ENCODE measurements at places on chromosomes 5 and 9.

DNA sequence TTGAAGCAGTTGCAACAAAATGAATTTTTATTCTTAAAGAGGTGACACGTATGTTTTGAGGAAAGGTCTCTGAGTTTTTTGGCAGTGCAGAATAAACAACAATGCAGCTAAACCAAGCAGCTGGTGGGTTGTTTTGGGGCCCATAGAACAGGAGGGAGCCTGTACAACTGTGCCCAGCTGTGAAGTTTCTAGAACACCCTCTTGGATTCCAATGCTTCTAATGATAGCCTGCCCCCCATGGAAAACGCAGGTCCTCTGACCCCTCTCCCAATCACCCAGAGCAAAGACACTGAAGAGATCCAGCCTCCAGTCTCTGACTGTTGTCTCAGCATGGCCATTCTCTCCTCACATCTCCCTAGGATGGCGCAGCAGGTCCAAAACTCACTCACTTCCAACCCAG, 150.9 kb downstream of the MARCHF11 start:
- no peak for DNase-seq

GRCh38 chr5:55498457-55498856, 36.3 kb downstream of the PLPP1 start:
- DNase-seq = no peak

DNA sequence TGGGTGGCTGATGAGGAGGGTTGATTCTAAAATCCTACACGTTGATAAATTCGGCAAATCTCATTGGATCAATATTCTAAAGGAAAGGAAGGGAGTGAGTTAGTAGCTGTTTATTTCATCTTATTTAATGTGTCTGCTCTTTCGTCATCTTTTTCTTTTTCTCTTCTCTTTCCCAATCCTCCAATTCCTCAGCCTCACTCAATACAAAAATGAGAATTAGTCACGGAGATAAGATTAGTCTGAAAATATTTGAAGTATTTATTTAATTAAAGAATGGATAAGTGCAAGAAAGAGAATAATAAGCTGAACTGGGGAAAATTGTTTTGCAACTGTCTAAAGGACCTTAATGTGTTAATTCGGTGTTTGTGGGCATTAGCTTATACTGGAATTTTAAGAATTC, 1095.1 kb downstream of the DTWD2 start:
- DNase-seq = no peak

DNA sequence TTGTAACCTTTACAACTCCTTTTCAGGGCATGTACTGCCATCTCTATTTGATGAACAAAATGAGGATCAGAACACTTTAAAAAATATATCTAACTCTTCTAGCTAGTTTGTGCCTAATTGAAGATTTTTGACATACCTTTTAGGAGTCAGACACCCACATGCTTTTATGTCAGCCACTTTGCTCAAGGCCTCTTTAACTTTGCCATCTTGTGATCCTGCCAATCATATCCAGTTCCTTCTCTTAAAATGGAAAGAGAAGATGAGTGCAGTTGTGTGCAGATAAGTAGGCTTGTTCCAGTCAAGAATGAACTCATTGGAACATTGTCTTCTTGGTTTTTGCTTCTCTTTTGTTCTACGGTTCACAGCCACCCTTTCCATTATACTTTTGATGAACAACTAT, 425.6 kb upstream of the TNC start:
- no peak for DNase-seq

DNA sequence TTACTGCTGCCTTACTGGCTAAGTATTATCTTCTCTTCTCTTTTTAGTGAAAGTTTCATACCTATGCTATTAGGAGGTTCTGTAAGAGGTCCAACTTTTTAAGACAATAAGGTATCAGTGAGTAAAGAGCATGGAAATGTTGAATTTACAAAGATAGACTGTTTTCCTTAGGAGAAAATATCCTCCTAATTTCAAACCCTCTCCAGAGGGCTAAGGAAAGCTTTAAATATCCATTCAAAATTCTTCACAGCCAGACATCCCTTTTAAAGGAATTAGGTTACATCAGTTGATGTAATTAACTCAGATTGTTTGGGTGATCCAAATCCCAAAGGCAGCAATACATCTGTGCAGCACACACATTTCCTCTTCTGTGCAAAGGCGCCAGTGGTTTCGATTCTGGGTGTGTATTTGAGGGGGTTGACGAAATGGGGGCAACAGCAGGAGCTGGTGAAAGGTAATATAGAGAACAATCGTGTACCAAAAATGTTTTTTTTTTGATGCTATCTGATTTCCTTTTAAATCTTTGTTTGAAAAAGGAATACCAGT, 273.8 kb upstream of the RPS23 start:
- DNase-seq = no peak

- no peak for DNase-seq
Measured at GRCh38 chr5:133461796-133462516, 150.4 kb downstream of the FSTL4 start.

DNA sequence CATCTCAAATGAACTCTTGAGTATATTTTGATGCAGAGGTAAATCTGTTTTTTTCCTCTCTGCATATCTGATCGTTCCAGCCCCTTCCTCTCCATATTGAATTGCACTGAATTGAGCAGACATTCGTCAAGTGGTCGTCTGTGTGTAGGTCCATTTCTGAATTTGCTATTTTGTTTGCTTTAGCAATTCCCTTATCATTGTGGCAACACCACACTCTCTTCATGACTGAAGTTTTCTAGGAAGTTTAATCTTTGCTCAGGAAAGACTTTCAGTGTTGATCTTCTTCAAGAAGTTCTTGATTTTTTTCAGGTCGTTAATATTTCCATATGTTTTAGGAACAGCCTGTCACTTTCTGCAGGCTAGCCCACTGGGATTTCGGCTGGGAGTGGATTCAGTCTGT, 132.0 kb downstream of the WNK2 start:
- no peak for DNase-seq

- DNase-seq = no peak
Measured at GRCh38 chr9:11257992-11258391, 645.2 kb upstream of the PTPRD start.

- DNase-seq = no peak
Measured at GRCh38 chr5:40790947-40791593, 7.1 kb downstream of the PRKAA1 start.

GRCh38 chr5:115309751-115310370, 13.4 kb upstream of the CCDC112 start:
- DNase-seq = no peak

DNA sequence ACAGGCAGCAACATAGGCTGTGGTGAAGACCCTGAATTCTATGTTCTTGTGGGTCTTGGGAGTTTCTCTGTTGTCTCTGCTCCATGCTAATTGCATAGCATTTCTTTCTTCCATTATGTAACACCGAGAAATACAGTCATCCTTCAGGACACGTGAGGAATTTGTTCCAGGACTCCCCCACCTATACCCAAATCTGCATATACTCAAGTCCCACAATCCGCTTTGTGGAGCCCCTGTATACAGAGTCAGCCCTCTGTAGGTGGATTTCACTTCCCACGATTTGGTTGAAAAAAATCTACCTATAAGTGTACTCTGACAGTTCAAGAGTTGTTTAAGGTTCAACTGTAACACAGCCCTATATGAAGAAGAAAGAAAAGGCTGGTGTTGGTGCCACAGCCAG, 22.1 kb downstream of the ANKRD33B start:
- no peak for DNase-seq

DNA sequence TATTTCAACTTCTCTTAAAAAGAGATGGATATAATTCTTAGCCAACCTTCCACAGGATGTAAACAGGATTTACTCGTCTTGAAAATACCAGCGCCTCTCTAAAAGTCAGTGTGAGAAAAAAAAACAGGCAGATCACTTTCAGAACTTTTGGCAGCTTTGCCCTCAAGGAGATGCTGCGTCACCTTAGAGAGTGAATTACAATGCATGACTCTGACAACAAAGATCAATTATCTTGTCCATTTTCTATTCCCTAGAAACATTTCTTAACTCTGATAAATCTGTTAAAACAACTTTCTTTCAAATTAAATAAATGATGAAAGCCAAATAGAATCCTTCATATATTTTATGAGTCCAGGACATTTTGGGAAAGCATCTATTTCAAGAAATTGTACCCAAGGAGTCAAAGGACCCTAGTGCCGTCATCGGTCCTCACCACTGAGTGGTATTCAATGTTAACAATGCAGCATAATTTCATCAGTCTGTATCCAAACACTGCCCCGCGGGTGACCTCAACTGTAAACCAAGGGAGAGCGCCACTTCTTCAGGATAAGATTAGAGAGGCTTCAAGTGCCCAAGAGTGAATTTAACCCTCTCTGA, 536.0 kb downstream of the PDE4D start:
- DNase-seq = no peak

DNA sequence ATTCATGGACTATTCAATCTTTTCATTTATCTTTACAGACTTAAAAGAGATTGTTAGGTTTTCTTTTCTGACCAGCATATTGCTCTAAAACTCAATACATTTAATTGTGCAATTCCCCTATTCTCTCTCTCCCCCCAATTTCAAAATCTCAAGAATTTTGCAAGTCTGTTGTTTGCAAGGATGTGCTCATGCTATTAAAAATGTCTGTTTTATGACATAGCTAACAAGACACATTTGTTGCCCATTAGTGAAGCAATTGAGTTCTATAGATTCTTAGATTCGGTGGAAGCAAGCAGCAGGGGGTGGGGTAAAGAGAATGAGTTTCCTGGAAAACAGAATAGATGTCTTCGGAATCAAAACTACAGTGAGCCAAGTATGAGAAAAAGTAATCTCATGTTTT, 8.5 kb upstream of the CSNK1A1 start:
- no peak for DNase-seq

DNA sequence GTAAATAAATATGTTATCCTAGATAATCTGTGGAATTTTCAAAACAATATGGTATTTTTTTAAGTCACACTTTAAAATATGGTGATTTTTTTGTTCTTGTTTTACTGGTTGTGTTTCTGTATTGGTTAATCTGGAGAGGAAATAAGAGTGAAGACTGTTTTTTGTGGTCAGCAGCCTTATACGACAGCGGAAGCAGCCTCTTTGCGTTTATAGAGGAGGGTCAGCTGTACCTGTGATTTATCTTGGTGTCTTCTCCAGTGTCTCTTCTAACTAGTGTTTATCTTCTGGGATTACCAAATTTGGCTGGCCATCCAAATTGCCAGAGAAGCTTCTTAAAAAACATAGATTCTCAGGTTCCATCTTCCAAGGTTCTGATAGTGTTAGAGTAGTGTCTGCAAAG, 58.7 kb downstream of the ICE1 start:
- no peak for DNase-seq

DNA sequence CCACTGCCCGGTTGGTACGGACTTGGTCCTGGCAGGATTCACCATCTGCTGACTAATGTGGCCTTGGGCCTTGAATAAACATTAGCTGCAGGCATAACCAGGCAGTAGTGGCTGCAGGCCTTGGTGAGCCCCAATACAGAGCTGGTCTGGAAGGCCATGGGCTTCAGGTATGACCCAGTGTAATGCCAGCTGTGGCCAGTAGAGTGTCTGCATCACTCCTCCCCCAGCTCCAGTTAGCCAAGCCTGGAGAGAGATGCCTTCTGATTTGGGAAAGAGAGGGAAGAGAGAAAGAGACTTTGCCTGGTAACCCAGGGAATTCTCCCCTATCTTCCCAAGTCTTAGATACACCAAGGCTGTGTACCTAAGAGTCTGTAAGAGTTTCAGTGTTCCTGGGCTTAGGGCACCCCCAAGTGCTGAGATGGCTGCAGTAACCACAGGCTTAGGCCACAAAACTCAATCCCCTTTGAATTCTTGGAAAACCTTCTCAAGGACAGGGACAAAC, 5.6 kb upstream of the C5 start:
- no peak for DNase-seq

DNA sequence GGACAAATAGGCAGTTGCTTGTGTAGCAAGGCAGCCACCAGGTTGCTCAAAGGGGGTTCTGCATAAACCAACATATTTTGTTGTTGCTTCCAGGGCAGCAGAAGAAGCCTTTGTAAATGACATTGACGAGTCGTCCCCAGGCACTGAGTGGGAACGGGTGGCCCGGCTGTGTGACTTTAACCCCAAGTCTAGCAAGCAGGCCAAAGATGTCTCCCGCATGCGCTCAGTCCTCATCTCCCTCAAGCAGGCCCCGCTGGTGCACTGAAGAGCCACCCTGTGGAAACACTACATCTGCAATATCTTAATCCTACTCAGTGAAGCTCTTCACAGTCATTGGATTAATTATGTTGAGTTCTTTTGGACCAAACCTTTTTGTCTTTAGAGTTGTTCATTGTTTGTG, 20.8 kb downstream of the CLTA start:
- no peak for DNase-seq

- DNase-seq = no peak
Measured at GRCh38 chr5:116722651-116723050, 148.0 kb upstream of the SEMA6A start.

DNA sequence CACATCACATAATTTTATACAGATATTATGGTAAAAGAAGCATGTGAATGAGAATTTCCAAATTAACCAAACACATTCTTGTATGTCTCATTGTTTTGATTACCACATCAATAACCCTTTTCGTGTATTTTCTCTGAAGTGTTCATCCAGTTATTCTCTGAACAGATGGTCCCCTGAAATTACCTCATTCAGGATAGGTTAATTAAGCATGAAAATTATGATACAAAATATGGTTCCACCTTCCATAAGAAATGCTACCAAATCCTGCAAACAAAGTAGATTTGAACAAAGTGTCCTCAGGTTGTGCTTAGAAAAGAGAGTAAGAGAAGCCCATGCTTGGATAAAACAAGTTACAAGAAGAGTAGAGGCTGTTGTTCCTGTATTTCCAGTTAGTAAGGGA, 83.1 kb upstream of the LMNB1 start:
- DNase-seq = no peak

- DNase-seq = no peak
Measured at GRCh38 chr5:112794410-112794809, 56.7 kb downstream of the APC start.

DNA sequence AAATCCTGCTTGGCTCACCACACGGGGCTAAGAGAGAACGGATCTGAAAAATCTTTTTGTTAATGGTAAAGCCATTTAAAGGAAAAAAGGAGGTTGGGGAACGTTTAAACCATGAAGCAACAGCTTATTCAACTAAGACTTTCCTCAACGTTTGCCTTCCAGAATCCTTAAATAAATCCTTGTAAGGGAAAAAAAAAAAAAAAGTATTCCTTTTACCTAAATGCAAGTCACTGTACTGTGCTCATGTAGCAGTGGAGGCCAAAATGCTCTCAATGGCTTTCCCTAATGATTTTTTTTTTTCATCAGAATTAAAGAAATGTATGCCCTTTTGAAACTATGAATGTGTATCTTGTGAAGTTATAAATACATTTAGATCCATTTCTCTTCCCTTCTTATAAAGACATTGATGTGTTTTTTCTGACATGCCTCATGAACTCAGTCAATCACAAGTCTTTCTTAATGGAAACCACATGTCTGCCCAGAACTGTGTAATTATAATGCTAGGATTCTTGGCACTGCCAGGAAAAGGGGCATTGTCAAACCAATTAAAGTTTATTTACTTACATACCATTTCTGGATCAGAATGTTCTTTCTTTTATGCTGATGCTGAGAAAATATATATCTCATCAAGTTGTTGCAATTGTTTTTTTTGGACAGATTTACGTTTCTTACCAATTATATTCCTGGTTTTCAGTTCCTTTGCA, 107.5 kb downstream of the EBF1 start:
- DNase-seq = no peak

- no peak for DNase-seq
Measured at GRCh38 chr9:127397646-127398274, 791 bp downstream of the SLC2A8 start.
